Activated CD4-positive, CD25-positive, alpha-beta regulatory T cell treated with anti-CD3 and anti-CD28 coated beads, Interleukin-2, amount 50 U/mL, for 72 hours (primary cell): ENCODE measurements at places on chromosomes 16 and 17.

- DNase-seq: no peak
These were observed 26.2 kb upstream of the SSTR2 start for GRCh38 chr17:73138541-73139138.

GRCh38 chr16:5319799-5320198 is 222.2 kb upstream of the EEF2KMT start:
- DNase-seq: no peak

DNA sequence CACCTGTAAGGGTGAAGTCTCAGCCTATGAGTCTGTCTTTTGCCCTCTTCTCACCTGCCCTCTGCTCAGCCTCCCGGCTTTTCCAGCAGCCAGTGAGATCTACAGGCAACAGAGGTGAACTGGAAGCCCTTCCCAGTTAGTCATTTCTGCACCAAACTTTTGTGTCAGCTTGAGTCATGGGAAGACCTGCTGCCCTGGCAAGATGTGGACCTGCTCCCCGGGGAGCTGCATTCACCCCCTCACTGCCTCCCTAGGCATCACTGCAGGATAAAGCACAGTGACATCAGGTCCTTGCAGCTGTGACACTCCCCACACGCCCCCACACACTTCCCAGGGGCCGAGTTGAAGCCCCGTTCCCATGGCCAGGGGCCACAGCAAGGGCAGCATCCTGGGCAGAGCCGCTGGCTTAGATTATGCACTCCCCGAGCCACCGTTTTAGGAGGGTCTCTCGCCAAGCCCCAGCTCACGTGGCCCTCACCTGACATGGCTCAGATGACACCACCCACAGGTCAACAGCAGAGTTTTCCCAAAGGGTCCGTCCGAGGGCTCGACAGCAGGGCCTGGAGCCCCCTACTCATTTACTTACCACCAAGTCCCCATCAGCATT is 6.5 kb upstream of the ABR start:
- no peak for DNase-seq

DNA sequence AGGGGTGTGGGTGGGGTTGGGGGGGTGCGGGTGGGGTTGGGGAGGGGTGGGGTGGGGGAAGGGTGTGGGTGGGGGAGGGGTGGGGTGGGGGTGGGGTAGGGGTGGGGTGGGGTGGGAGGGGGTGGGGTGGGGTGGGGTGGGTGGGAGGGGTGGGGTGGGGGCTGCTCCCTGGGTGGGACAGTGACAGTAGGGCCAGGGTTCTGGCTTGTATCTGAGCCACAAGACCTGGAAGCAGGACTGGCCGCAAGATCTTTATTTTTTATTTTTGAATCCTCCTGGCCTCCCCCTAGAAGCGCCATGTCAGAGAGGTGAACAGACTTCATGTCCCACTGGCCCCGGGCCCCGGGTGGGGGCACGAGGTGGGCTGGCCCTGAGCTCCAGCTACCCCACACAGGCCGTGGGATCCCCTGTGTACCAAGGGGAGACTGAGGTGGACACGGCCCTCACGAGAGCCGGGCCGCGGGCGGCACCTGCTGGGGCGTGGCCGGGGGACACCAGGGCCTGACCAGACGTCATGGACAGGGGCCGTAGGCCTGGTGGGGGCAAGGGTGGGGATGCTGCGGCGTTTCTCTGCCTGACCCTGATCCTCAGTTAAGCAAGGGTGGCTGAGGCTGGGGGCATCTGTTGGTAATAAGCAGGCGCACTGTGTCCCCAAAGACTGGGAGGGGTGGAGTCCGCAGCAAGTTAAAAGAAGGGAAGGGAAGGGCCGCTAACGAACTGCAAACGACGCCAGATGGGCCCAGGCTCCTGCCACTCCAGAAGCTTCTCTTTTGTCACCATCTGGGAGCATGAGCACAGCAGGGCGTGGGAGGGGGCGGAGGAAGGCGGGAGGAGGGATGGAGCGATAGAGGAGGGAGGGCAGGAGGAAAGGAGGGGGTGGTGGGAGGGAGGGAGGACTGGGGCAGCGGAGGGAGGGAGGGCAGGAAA is 22.3 kb upstream of the PABPN1L start:
- no peak for DNase-seq

- no peak for DNase-seq
These were observed 13.2 kb upstream of the CDIPT start for GRCh38 chr16:29876217-29876593.

DNA sequence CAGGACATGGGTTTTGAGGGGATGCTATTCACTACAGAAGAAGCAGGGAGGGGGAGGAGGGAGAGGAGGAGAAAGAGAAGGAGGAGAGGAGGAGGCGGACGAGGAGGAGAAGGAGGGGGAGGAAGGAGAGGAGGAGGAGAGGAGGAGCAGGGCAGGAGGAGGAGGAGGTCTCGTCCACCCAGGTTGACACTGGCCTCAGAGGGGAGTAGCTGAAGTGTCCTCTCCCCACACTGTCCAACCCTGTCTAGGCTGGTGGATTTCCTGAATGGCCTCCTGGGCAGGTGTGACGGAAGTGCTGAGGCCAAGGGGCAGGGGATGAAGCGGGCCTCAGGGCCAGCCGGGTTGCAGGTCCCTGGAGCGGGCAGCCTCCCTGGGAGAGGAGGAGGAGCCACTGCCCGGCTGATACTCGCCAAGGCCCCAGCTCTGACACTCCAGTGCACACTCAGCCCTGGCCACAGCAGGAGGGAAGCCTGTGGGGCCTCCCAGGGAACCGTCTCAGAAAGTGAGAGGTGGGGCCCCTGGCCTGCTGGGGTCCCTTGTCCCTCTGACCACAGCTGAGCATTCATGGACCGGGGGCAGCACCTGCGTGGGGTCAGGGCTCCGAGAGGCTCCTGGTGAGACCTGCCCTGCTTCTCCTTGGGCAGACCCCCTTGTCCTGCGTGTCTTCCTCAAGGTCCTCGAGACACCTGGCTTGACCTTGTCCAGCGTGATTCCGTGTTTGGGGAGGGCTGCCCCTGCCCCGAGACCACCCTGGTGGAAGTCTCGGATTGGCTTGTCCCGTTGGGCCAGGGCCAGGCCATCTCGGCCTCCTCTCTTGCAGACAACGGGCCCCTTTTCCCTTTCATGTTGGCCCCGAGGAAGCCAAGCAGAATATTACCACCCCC is 200.6 kb upstream of the CIBAR2 start:
- no peak for DNase-seq

DNA sequence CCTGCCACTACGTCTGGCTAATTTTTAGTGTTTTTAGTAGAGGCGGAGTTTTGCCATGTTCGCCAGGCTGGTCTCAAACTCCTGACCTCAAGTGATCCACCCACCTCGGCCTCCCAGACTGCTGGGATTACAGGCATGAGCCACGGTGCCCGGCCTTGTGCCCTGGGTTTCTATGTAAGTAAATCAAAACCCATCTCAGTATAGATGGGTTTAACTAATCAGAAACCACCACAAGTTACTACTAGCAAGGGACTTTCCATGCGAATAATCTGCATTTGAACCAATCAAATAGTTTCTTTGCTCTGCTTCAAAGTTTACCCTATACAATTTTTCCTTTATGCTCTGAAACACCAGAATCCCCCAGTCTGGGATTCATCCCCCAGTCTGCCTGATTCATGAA is 16.5 kb upstream of the EIF1 start:
- no peak for DNase-seq

DNA sequence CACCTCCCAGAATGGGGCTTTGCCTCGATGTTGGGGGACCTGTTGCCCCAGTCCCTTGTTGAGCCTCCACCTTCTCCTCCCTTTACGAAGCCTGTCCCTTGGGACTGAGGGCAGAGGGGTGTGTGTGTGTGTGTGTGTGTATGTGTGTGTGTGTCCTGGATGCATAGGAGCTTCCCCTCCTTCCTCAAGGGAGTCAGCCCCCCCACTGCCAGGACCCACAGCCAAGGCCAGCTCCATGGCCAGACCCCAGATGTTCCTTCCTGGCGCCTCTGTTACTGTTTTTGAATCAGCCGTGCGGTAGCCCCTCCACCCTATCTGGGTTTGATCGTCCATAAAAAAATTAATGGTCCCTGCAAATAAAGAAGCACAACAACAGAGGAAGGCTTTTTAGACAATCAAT is 17.7 kb upstream of the DOK4 start:
- no peak for DNase-seq

- DNase-seq: no peak
These were observed 139.8 kb downstream of the KATNIP start for GRCh38 chr16:27689711-27690110.

DNA sequence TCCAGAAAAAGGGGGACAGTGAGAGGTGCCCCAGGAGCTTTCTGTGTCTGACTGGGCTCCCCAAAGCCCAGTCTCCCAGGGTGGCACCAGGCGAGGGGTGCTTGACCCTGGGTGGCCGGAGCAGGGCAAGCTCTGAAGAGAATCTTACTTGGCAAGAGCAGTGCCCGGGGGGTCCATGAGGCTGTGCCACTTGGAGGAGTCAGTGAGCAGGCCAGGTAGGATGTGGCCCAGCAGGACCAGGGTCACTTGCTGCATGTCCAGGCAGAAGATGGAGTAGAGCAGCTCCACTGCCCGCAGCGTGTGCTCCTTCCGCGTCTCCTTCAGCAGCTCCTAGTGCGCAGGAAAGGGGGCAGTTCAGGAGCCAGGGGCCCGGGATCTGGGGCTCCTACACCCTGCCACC is 7.3 kb downstream of the CSF3 start:
- DNase-seq: no peak
